ENCODE measurements at places on chromosomes 4 and X.

GRCh38 chrX:112058766-112059165, 23.8 kb downstream of the TRPC5 start:
- DNase-seq, result no peak

DNA sequence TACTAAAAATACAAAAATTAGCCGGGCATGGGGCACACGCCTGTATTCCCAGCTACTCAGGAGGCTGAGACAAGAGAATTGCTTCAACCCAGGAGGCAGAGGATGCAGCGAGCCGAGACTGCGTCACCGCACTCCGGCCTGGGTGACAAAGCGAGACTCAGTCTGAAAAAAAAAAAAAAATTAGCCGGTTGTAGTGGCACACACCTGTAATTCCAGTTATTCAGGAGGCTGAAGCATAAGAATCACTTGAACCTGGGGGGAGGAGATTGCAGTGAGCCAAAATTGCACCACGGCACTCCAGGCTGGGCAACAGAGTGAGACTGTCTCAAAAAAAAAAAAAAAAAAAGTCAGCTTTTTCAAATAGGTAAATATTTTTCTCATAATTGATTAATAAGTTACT, 71.9 kb downstream of the WDFY3 start:
- no peak for DNase-seq

DNA sequence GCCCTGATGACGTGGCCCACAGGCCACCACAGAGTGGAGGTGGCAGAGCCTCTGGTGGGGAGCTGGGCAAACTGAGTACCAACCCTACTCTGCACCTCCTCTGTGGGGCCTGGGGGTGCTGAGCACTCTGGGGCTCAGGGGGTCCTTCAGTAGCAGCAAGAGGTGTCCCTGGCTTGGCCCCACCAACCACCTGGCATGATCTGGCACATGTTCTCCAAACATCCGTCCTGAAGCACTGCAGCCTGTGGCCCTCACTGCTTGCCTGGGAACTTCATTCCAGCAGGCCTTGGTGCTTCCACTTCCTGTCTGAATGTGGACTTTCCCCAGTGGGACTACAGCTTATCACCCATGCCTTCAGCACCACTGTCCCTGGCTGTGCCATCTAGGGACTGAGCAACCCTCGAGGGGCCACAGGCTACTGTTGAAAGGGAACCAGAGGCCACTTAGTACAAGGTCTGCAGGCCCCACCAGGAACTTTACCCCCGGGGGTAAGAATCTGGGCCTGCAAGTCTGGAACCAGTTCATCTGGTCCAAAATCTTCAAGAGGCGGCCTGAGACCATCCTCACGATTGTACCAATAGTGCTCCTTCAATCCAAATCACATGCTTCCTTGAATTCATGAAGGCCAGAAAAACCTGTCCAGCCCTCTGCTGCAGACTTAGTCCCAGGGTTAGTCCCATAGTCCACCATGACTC, 13.2 kb downstream of the TNIP2 start:
- DNase-seq, result no peak

DNA sequence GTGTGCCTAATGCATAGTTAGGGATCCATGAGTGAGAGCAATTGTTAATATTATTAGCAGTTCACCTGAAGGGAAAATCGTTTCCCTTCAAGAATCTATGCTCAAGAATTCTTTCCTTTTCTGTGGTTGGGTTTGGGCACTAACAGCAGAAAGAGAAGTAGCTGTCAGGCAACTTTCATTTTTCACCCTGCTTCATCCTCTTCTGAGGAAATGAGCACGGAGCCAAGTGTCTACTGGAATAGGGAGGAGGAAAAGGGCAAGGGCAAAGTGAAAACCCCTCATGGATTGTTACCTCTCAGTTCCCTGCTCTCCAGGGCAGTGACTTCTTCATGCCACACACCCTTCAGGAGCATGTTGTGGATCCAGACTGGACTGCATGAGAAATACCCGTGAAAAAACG, 2.6 kb upstream of the HPGDS start:
- DNase-seq, result no peak

DNA sequence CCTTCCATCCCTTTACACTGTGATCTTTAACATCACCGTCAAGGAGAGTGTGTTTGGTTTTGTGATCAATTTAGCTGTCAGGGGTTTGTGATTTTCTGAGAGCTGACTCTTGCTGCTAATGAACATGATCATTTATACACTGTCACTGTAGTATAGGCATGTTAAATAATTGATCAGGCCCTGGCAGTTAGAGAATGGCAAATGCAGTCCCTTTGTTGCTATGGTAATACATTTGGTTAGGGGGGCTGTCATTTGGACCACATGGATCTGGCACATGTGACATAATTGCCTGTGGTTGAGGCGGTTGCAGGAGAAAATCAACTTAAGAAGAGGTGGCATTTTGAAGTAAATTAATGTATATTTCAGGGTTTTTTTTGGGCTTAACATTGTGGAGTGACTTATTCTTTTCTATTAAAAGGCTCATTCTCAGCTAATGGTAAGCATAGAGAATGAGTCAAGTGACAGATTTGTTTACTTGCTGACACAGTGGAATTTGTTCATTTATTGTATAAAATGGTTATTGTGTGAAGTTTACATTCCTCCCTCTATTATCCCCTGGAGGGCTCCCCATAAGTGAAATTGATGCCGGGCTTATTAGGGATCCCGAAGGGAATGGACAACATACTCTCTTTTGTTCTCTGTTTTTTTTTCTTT, 114.0 kb downstream of the FHIP1A start:
- no peak for DNase-seq

DNA sequence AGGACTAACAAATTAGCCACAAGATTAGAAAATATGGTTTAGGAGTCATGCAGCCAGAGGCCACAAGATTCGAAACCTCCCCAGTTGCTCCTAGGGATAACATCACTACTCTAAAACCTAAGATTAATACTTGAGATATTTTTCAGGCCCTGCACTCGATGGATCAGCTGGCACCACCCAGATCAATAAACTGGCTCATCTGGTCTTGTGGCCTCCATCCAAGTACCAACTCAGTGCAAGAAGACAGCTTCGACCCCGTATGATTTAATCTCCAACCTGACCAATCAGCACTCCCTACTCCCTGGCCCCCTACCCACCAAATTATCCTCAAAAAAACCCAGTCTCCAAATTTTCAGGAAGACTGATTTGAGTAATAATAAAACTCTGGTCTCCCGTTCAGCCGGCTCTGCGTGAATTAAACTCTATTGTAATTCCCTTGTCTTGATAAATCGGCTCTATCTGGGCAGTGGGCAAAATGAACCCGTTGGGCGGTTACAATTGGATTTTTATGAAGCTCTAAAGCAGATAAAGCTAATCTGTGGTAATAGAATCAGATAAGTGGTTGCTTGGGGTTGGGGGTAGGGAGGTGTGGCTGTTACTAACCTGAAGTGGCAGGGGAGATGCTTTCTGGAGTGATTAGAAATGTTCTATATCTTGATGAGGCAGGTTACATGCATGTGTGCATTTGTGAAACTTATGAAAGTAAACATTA, 91.8 kb upstream of the ATXN3L start:
- no peak for DNase-seq

- DNase-seq, result no peak
Observed at GRCh38 chr4:83558680-83559079, 22.8 kb downstream of the GPAT3 start.

- DNase-seq, result no peak
Observed at GRCh38 chr4:165604181-165604580, 225.4 kb downstream of the CPE start.

DNA sequence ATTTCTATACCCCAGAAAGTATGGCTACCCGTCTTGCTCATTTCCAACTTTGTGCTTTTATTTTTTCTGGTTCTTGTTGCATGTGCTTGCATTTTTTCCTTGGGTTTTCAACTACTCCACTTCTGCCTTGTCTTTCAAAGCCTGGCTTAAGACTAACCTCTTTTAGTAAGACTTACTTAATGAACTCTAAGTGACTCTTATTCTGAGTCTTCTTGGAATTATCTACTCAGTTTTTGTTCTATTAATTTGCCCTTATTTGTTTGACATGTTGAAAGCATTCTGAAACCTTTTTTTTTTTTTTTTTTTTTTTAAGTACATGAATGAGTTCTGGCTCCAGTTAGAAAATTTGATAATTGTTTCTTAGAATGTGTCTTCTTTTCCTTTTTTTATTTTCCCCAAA, 74.8 kb downstream of the SLIT2 start:
- DNase-seq, result no peak

- no peak for DNase-seq
Observed at GRCh38 chrX:38138157-38138891, 82.3 kb downstream of the SRPX start.

GRCh38 chrX:15911734-15912550, 57.3 kb upstream of the AP1S2 start:
- no peak for DNase-seq
